Epithelial cell of proximal tubule (primary cell): ENCODE measurements at places on chromosomes 13 and 19.

- DNase-seq = no peak
Measured at GRCh38 chr13:101746513-101746912, 294.0 kb downstream of the ITGBL1 start.

DNA sequence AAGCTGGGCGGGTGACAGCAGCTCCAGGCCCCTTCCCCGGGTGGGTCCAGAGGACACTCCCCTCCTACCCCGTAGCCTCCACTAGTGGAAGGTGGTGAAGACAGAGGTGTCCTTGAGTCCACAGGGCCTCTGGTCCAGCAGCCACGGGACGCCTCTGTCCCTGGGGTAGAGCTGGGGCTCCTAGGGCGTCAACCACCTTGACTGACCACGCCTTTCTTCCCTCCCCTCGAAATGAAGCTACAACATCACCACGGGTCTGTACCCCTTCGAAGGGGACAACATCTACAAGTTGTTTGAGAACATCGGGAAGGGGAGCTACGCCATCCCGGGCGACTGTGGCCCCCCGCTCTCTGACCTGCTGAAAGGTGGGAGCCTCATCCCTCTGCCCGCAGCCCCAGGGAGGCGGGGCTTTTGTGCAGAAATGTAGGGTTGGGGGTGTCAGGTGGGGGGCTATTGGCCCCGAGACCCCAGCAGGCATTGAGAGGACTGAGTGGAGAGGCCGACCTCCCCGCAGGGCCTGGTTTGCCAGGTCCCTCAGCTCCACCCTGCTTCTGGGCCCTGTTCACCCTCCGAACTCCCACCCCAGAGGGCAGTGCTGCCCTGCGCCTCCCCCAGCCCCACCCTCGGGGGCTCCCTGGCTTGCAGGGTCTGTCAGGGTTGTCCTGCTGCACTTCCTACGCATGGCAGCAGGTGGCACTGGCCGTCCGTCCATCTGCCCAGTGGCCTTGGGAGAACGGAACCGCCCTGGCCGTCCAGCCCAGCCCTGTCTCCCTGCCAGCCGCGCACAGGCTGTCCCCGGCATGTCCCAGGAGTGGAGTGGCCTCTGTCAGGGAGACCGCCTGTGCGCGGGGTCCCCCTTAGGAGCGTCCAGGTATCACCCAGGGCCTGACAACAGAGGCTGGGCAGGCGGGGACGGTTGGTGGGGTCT lies 15.7 kb downstream of the STK11 start:
- DNase-seq = no peak

- DNase-seq = no peak
Measured at GRCh38 chr13:67226696-67227095, 3.4 kb downstream of the PCDH9 start.

GRCh38 chr19:33459222-33460090 lies 62.1 kb downstream of the PEPD start:
- DNase-seq = no peak

- no peak for DNase-seq
Measured at GRCh38 chr19:39310558-39311311, 9.9 kb downstream of the LRFN1 start.

DNA sequence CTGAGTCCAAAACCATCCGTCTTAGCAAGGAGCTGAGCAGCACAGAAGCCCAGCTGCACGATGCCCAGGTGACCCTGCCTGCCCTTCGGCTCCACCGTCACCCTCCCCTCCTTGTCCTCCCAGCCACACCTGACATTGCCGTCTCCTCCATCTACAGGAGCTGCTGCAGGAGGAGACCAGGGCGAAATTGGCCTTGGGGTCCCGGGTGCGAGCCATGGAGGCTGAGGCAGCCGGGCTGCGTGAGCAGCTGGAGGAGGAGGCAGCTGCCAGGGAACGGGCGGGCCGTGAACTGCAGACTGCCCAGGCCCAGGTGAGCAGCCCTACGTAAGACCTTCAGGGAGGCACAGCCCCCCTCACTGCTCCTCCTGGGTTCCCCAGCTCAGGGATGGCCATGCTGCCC lies 49.1 kb downstream of the KCNC3 start:
- no peak for DNase-seq

DNA sequence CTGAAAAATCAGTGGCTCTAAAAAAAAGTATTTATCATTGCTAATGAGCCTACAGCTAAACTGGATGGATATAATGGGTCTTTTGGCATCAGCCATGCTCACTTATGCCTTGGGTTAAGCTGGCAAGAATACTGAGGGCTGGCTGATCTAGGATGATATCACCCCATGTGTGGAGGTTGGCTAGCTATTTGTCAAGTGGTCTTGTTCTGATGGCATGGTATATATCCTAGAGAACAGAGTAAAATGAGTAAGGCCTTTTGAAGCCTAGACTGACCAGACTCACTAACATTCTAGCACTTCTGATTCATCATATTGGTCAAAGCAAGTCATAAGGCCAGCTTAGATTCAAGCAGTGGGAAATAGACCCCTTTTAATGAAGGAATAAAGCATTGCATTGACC lies 383.0 kb downstream of the SLITRK1 start:
- no peak for DNase-seq

- DNase-seq = no peak
Measured at GRCh38 chr13:50586414-50587083, 256.9 kb downstream of the DLEU7 start.

DNA sequence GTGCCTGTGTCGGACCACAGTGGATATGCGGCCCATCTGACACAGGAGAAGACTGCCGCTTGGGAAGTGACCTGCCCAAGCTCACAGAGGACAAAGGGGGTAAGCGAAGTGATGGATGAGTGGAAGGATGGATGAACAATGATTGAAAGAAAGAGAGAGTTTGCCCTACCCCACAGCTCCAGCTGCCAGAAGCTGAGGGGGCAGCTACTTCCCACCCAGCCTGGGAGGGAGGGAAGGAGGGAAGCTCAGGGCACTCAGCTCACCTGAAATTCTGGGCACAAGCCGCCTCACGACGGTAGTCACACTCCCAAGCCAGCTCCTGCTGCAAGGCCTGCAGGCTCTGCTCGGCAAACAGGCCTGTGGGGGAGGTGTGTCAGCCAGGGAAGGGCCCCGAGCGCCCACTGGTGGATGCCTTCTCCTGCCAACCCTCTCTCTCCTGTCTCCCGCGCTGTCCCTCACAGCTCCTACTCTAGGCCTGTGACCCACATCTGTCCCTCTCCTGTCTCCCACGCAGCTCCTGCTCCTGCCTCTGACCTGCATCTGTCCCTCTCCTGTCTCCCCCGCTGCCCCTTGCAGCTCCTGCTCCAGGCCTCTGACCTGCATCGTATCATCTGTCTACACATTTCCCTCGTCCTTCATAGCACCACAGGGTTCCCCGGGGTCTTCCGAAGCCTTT lies 12.0 kb upstream of the NUMBL start:
- no peak for DNase-seq

GRCh38 chr19:39942366-39942730 lies 7.9 kb upstream of the FCGBP start:
- DNase-seq = no peak

DNA sequence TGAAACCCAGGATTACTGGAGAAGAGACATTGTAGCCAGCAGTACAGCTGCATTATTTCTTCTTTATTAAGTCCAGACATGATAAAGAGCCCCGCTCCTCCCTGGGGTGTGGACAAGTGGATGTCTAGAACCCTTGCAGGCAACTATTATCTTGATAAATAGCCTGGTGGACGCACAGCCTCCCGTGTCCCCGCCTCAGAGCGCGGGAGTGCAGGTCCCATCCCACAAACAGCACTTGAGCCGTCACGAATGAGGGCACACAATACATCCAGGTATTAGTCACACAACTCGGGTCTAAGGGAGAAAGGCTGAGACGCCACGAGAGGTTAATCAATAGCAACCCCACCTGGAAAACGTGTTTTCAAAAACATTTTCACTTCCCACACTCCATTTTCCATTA lies 213.2 kb upstream of the SOX1 start:
- peak; percentile 44 for DNase-seq

DNA sequence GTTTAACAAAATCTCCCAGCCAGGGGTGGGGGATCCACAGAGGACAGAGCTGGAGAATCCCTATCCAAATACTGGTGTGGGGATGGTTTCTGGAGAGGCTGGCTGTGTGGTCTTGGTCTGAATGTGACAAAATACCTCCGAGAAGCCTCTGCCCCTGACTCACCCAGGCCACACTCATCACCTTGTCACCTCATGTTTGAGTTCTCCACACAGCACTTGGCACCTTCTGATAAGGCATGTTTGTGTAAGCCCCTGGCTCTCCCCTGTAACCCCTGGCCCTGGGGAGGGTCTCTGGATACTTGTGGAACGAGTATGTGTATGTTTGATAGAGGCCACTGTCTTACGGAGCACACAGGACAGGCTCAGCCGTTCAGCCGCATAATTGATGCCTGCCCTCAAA lies 14.7 kb downstream of the TECR start:
- no peak for DNase-seq

DNA sequence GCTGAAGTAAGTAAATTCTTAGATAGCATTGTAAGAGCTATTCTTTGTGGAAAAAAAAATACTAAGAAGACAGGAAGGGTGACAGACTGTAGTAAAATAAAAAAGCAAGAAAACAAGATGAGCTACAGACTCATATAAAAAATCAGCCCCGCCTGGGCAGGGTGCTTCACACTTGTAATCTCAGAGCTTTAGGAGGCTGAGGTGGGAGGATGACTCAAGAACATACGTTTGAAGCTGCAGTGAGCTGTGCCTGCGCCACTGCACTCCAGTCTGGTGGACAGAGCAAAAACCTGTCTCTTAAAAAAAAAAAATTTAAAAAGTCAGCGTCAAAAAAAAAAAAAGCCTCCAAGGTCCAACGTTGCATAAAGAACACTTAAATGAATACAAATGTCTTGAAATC lies 102.1 kb downstream of the VWA8 start:
- no peak for DNase-seq

DNA sequence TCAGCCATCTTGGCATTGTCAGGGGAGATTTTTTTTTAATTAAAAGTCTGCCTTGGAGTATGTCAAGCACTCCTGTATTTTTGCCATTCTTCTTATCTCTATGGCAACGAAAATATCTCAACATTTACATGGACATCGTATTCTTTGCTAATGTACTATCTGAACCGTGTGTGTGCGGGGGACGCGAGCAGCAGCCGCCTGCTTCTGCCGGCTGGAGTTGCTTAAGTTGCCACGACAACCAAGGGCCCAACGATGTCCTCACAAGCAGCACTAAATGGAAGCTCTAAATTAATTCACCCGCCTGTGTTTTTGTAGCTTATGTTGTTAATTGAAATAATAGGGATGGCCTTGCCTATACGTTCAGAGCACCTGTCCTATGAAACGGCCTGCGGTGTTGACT lies 309.5 kb downstream of the TEX29 start:
- DNase-seq = no peak

- no peak for DNase-seq
Measured at GRCh38 chr13:72507416-72508199, 219.8 kb downstream of the MZT1 start.

- no peak for DNase-seq
Measured at GRCh38 chr13:25762795-25763377, 288.9 kb downstream of the SHISA2 start.

GRCh38 chr19:48551437-48552302 lies at the start of gene SULT2B1:
Gene SULT2B1, plus strand, starts transcription at chr19:48552172. Its CDS starts 81 bp downstream, at chr19:48552253.
- no peak for DNase-seq

DNA sequence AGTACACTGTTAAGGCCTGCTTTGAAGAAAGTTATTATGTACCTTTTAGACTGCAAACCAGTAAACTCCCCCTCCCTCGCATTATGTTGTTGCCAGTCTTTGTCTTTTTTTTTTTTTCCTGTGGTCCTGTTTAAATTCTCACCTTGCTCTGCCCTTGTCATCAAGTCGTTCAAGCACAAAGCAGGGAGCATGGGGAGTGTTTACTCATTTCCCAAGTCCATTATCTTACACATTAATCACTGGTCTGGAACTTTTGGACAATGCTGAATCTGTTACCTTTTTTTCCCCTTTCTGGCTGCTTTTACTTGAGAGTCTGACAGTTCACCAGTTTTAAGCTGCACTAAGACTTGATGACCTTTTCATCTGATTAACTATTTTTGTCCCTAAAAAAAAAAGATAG lies 108.2 kb downstream of the DACH1 start:
- peak; percentile 32 for DNase-seq

- no peak for DNase-seq
Measured at GRCh38 chr19:1101337-1101698, 2.5 kb upstream of the GPX4 start.
